ENCODE measurements at places on chromosomes 6 and 20. TPM values are rescaled to one million over a fixed set of nuclear protein-coding genes. Genes with fewer than 3 reads are reported as not detected.

- H3K4me3 ChIP-seq, result no peak overlapping the region
- H3K36me3 ChIP-seq, result no peaks in the 10 kb centered on the region
- no peaks in the 10 kb centered on the region for H3K4me1 ChIP-seq
- H3K27me3 ChIP-seq, result no peaks in the 10 kb centered on the region
- DNase-seq, result peak; percentile 71
These were observed 240.9 kb upstream of the BTBD3 start for GRCh38 chr20:11676630-11677287.

DNA sequence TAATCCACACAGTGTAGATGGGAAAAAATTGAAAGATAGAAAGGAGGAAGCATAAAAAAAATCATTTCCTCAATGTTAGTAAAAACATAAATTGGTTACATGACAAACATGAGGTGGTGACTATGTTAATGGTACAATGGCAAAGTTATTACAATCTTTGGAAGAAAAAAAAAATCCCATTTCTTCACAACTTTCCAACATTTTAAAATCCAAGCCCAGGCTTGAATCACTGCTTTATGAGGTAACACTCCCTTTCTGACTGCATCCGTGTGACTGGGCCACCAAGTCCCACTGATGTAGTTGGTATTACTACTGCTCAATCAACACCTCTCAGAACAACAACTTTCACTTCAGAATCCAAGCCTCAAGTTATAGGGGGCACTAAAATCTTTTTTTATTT, 160.4 kb downstream of the BTBD9 start:
- DNase-seq, result no peak
- no peak overlapping the region for H3K4me3 ChIP-seq
- H3K27ac ChIP-seq, result no peak overlapping the region
- H3K4me1 ChIP-seq, result peaks cover 7% of the 10 kb centered on the region
- H3K27me3 ChIP-seq, result no peaks in the 10 kb centered on the region

DNA sequence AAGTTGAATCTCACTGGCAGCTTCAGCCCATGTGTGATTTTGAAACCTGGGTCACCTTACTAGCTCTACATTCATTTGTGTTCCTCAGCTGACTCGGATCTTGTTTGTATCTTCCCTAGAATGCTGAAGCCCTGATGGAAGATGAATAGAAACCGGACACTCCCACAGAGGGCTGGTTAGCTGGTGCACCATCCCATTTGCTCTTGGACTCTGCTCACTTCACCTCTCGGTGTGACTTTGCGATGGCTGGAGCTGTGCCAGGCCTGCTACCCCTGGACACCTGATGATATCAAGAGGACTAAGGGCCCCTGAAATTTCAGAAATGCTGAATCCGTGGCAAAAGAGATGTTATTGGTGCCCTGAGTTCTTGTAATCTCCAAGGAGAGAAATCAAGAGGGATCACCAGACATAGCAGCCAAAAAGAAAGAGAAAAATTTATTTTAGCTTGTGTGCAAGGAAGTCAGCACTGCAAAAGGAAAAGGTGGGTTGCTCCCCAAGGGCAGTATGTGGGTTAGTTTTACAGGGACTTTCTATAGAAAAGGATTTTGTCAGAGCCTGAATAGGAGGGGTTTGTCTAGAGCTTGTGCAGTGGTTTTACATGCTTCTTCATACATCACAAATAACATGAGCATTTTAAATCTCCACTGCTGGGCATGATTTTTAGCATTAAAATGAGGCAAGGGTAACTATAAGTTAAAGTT, 426.3 kb upstream of the NOX3 start:
- H3K27me3 ChIP-seq, result no peaks in the 10 kb centered on the region
- H3K4me1 ChIP-seq, result peaks cover under 1% of the 10 kb centered on the region
- no peak overlapping the region for H3K4me3 ChIP-seq
- H3K27ac ChIP-seq, result no peak overlapping the region
- peaks cover 2% of the 10 kb centered on the region for H3K36me3 ChIP-seq

- no peak for DNase-seq
- H3K27ac ChIP-seq, result no peak overlapping the region
- H3K27me3 ChIP-seq, result no peaks in the 10 kb centered on the region
- no peak overlapping the region for H3K4me3 ChIP-seq
- no peaks in the 10 kb centered on the region for H3K4me1 ChIP-seq
- no peaks in the 10 kb centered on the region for H3K36me3 ChIP-seq
These were observed 160.1 kb upstream of the CITED2 start for GRCh38 chr6:139534472-139535115.

GRCh38 chr20:46261456-46262253, 46.6 kb downstream of the CDH22 start:
- H3K36me3 ChIP-seq, result no peaks in the 10 kb centered on the region
- H3K4me1 ChIP-seq, result no peaks in the 10 kb centered on the region
- H3K27ac ChIP-seq, result no peak overlapping the region
- no peak for DNase-seq
- no peak overlapping the region for H3K4me3 ChIP-seq
- H3K27me3 ChIP-seq, result no peaks in the 10 kb centered on the region

DNA sequence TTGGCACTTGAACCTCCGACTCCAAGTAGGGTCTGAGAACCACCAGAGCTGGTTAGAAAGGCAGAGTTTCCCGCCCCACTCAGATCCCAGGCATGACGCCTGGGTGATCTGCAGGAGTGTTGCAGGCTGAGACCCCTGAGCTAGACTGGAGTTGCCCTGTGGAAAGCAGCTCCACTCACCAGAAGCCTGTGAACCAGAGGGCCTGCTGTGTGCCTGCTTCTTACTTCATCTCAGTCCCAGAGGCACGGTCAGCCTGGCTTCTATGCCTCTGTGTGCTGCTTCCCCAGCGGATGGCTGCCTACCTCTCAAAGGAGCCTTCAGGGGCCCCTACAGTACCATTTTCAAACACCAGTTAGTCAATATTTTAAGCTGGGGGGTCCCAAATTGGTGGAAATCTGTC, 15.6 kb upstream of the CCN6 start:
- H3K36me3 ChIP-seq, result no peaks in the 10 kb centered on the region
- no peak for DNase-seq

Gene TMEM151B
- 2.4 TPM for total RNA-seq

Gene NEURL2
- 5.4 TPM for total RNA-seq

- peaks cover 4% of the 10 kb centered on the region for H3K36me3 ChIP-seq
- H3K4me1 ChIP-seq, result no peaks in the 10 kb centered on the region
- H3K27me3 ChIP-seq, result no peaks in the 10 kb centered on the region
These were observed 4.1 kb downstream of the TTLL2 start for GRCh38 chr6:167329014-167329413.

DNA sequence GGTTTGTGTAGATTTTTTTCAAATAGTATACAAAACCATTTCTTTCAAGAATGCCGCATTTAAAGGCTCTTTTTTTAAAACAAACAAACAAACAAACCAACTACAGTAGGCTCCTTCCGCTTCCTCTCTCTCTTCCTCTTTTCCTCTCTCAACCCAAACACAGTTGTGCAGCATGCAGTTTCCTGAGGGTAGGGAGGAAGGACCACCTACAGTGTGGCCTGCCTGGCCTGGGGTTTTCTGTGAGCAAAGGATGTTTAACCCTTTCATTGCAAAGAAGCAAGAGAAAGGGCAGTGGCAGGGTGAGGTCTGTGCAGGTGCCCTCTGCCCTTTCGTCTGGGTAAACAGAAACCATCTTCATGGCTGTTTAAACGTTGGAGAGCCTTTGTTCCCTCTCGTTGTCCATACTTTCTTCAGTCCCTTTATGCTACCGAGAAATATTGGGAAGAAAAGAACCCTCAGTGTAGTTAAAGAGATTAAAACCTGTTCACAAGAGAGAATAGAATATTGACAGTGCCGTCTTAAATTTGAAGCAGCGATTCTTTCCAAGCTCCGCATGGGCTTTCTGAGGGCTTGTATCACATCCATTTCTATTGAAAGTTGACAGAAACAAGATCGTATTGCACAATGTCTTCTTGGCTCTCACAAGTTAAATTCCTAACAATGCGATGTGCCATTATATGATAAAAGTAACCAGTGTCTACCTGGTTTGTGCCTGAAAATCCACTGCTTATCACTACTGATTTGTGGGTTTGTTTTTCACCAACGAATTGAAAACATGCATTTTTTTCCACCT, 215.5 kb upstream of the SNX9 start:
- H3K4me1 ChIP-seq, result peaks cover 11% of the 10 kb centered on the region
- H3K27me3 ChIP-seq, result no peaks in the 10 kb centered on the region
- H3K27ac ChIP-seq, result no peak overlapping the region
- peak overlapping the region; percentile 50 for H3K4me3 ChIP-seq
- DNase-seq, result peak; percentile 71

- no peak overlapping the region for H3K27ac ChIP-seq
- H3K27me3 ChIP-seq, result no peaks in the 10 kb centered on the region
- H3K36me3 ChIP-seq, result peaks cover 3% of the 10 kb centered on the region
- H3K4me3 ChIP-seq, result no peak overlapping the region
These were observed 3.5 kb upstream of the PLCG1 start for GRCh38 chr20:41133709-41134361.

- H3K27ac ChIP-seq, result no peak overlapping the region
- H3K36me3 ChIP-seq, result peaks cover 7% of the 10 kb centered on the region
- no peak overlapping the region for H3K4me3 ChIP-seq
- H3K4me1 ChIP-seq, result no peaks in the 10 kb centered on the region
These were observed 12.2 kb downstream of the TOP1 start for GRCh38 chr20:41040855-41041254.

DNA sequence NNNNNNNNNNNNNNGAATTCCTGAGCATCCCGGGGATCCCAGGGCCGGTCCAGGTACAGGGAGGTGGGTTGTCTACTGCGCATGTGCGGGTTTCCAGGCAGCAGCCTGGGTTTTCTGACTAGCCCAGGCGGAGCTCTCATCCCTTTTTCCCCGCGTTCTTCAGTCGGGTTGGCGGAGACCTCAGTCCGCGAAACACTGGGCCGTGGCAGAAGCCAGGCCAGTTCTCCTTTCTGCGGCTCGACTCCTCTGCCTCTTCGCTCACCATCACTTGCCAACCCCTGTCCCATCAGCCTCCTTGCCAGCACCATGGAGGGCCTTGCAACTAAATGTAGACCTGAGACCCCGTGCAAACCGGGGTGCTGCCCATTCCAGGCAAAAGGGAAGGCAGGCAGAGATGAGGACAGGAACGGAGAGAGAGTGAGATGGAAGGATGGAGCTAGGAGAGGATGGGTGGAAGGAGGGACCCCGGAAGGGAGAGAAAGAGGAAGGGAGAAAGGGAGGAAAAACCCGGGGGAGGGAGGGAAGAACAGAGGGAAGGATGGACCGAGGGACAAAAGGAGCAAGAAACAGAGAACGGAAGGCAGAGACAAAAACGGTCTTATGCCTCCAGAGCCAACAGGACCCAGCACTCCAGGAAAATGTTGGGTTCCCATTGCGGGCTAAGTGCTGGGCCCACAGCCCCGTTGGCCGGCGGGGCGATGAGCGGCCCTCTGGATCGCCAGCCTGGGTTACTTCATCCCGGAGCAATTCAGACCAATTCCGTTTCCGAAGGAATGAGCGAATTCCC, 445.4 kb upstream of the DEFB115 start:
- no peaks in the 10 kb centered on the region for H3K4me1 ChIP-seq
- peak; percentile 56 for DNase-seq
- no peak overlapping the region for H3K27ac ChIP-seq
- peaks cover 16% of the 10 kb centered on the region for H3K36me3 ChIP-seq
- no peak overlapping the region for H3K4me3 ChIP-seq
- H3K27me3 ChIP-seq, result no peaks in the 10 kb centered on the region

DNA sequence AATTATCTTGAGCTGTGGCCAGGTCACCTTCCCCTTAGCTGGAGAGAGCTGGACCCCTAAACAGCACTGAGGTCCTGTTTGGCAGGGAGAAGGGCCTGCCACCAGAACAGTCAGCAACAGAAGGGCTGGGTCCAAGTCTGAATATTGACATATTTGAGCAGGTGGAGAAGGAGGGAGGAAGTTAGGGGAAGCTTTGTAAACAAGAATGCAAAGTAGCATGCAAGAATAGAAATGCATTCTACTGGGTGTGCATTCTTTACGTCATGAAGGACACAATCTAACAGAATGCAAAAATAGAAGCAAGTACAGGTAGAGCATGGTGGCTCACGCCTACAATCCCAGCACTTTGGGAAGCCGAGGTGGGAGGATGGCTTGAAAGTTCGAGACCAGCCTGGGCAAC, 100.5 kb downstream of the QRSL1 start:
- H3K4me3 ChIP-seq, result no peak overlapping the region
- H3K27me3 ChIP-seq, result no peaks in the 10 kb centered on the region
- H3K27ac ChIP-seq, result no peak overlapping the region
- no peaks in the 10 kb centered on the region for H3K36me3 ChIP-seq
- H3K4me1 ChIP-seq, result peaks cover 4% of the 10 kb centered on the region
- DNase-seq, result no peak

- H3K4me3 ChIP-seq, result no peak overlapping the region
- no peak for DNase-seq
- peaks cover 4% of the 10 kb centered on the region for H3K36me3 ChIP-seq
- no peak overlapping the region for H3K27ac ChIP-seq
These were observed 178.9 kb upstream of the ARID1B start for GRCh38 chr6:156598071-156598854.

DNA sequence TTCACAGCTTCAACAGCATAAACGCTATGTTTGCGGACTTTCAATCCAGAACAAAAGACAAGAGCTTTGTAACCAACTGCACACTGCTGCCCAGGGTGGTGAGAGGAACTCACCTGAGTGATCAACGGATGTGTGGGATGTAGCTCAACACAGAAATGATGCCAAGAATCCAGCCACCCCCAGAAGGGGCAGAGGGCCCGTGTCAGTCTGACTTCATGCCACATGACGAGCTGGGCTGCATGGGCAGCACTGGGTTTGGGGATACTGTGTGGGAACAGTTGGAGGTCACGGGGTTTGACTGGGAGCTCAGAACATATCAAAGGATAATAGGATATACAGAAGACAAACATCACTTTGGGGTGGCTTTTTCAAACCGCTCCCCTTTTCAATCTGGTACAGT, 79.4 kb upstream of the TRAF3IP2 start:
- no peaks in the 10 kb centered on the region for H3K27me3 ChIP-seq
- H3K27ac ChIP-seq, result no peak overlapping the region
- 0 out of 2 replicates have a peak, but pooled peaks cover 3% of the 10 kb centered on the region for H3K4me1 ChIP-seq
- peaks cover 11% of the 10 kb centered on the region for H3K36me3 ChIP-seq
- H3K4me3 ChIP-seq, result no peak overlapping the region

Gene MAK
- total RNA-seq, result 0.20 TPM

- H3K36me3 ChIP-seq, result no peaks in the 10 kb centered on the region
- peaks cover 96% of the 10 kb centered on the region for H3K27me3 ChIP-seq
- H3K4me1 ChIP-seq, result no peaks in the 10 kb centered on the region
- no peak overlapping the region for H3K4me3 ChIP-seq
- DNase-seq, result peak; percentile 67
- no peak overlapping the region for H3K27ac ChIP-seq
These were observed 3.0 kb downstream of the NR2E1 start for GRCh38 chr6:108168501-108169463.

Measured in H9 (cell line).